ENCODE measurements at places on chromosomes 1 and 21. TPM values are rescaled to one million over a fixed set of nuclear protein-coding genes. Genes with fewer than 3 reads are reported as not detected.

Gene NBPF6
- total RNA-seq: not detected

Gene PRKCZ
- total RNA-seq: 7.7 TPM

Gene ATP1A4
- total RNA-seq: not detected

Gene OR10Z1
- total RNA-seq: not detected

Gene CA14
- total RNA-seq: not detected

Gene INSRR
- total RNA-seq: not detected

Gene NBPF12
- 7.0 TPM for total RNA-seq

Gene RNU1-3
- total RNA-seq: not detected

Gene CFHR2
- total RNA-seq: not detected

Gene DYNLT5
- not detected for total RNA-seq

Gene VCAM1
- 0.05 TPM for total RNA-seq

Gene KRTAP23-1
- total RNA-seq: not detected

Gene CFAP141
- total RNA-seq: not detected

Gene NKAIN1
- 0.82 TPM for total RNA-seq

Gene IGFN1
- 1.1 TPM for total RNA-seq

Gene SPRR1A
- total RNA-seq: not detected

Gene SMG7
- 43.5 TPM for total RNA-seq

Gene UBXN11
- 17.5 TPM for total RNA-seq

Gene HSPA6
- total RNA-seq: 3.7 TPM

Gene C1orf210
- not detected for total RNA-seq

Gene TNFAIP8L2
- total RNA-seq: not detected

Gene JAM2
- not detected for total RNA-seq

Gene DNAJC6
- total RNA-seq: 4.5 TPM

Gene RHOU
- total RNA-seq: 6.1 TPM

Gene LCE2A
- total RNA-seq: not detected

Measured in A549 treated with DMSO at 1 μM for 4 hours (cell line).